ENCODE measurements at places on chromosomes 5 and 9.

GRCh38 chr5:1726956-1727355 is 72.7 kb downstream of the MRPL36 start:
- no peak for DNase-seq

DNA sequence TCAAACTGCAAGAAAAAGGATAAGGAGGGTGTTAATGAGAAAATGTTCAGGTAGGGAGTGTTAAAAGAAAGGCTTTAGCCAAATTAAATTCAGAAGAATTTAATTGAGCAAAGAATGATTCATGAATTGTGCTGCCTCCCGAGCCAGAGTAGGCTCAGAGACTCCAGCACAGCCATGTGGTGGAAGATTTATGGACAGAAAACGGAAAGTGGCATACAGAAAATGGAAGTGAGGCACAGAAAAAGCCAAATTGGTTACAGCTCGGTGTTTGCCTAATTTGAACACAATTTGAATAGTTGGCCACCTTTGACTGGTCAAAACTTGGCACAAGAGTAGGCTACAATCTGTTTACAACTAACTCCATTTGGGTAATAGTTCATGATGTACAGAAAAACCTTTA is 9.6 kb upstream of the SLC30A5 start:
- no peak for DNase-seq

GRCh38 chr9:97811533-97812246 is 41.3 kb upstream of the FOXE1 start:
- no peak for DNase-seq

DNA sequence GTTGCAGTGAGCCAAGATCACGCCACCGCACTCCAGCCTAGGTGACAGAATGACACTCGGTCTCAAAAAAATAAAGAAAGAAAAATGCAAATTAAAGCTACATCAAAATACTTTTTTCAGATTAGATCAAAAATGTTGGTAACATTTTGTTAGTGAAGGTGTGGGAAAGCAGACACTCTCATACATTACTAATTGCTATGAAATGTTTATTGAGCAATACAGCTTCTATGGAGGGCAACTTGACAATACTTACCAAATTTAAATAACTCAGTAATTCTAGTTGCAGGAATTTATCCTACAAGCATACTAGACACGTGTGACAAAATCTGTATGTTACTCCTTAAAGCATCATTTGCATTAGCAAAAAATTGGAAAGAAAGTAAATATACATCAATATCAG is 4.1 kb downstream of the TRIM23 start:
- no peak for DNase-seq

- no peak for DNase-seq
These were observed 143.3 kb downstream of the RAPGEF6 start for GRCh38 chr5:131491749-131492148.

DNA sequence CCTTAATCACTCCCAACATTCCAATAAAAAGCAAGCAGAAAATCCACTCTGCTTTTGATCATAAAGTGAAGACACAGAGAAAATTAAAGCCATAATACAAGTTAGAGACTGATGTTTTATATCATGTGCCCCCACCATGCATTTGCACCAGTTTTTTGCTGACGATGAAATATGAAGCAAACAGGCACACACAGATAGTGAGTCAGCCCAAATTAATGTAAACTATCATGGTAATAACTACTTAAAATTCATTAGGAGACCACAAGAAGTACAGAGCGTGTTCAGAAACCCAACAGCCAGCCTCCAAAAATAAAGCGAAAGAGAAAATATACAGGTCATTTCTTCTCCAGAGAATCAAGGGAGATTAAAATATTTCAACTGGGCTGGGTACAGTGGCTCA is 46.4 kb upstream of the KDM4C start:
- DNase-seq: no peak

DNA sequence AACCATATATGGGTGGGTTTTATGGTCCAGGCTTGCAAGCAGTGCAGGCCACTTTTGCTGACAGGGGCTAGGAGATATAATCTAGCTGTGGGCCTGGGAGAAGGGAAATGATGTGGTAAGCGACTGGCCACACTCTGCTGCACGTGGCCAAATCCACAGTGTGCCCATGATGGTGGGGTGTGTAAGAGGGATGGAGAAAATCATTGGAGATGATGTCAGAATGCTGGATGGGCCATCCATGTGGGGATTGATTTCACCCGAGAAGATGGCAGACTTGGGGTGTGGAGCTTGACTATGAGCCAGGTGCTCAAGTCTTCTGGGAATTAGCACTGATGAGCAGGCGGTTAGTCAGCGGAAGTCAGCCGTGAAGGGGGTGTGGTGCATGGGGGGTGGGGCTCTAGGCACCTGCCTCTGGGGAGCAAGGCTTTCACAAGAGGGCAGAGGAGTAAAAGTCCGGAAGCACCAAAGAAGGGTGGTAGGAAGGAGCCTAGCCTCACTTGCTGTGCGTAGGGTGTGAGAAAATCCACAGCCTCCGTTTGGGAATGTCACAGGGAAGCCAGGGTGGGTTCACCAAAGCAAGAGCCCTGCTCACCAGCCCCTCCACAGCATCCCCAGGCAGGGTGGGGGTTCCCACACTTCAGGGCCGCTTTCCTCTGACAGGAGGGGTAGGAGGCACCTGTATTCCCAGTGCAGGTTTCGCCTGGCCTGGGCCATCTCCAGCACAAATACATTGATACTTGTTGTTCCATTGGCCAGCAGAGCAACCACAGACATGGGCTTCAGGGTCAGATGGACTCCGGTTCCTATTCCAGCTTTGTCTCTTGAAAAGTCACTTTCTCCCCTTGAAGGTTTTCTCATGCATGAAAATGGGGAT is 44.5 kb upstream of the ANGPTL2 start:
- DNase-seq: peak; percentile 43

DNA sequence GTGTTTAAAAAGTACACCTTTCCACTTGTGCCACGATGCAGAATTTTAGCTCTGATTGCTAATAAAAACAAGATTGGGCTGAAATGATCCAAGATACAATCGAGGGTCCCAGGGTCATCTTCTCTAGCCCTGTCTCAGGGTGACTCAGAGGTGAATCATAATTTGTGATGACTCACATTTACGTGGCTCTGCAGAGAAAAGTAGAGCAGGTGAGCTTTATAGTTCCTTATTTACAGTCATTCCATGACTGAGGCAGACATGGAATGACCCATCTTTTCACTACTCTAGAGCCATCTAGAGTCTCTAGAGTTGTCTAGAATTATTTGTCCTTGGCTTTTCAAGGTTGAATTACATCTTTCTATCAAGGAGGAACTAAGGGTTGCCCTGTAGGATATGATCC is 155.2 kb downstream of the GAS1 start:
- DNase-seq: peak; percentile 4

DNA sequence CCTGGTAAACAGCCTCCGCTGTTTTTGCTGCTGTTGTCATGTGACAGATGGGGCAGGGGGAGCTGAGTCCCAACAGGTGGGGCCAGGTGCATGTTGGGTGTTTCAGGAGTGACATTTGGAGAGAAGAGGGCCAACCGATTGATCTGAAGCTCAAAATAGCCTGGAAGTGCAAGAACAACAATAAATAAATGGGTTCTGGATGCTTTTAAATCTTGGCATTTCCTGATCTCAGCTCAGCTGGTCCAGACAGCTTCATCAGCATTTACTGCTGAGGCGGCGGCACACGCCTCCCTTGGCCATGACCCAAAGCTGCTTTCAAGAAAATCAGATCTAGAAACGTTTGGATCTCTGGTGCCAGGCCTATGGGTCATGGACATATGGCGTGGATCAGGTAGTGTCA is 70.5 kb downstream of the PPARGC1B start:
- DNase-seq: peak; percentile 25

DNA sequence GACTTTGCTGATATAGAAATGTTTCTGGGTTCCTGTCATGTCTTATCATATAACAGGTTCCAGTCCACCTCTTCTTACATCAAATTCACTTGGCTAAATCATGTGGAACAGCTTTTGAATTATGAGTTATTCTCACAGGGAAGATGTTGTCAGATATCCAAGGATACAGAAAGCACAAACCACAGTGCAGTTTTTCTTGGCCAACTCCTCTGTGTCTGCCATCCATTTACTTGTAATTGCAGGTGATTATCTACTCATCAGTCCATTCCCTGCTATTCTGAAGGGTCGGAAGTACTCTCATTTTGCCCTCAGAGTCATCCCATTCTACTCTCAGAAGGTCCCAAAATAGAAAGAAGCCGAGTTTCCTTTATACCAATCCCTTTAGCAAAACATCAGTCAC is 10.0 kb downstream of the MARCHF11 start:
- DNase-seq: no peak

DNA sequence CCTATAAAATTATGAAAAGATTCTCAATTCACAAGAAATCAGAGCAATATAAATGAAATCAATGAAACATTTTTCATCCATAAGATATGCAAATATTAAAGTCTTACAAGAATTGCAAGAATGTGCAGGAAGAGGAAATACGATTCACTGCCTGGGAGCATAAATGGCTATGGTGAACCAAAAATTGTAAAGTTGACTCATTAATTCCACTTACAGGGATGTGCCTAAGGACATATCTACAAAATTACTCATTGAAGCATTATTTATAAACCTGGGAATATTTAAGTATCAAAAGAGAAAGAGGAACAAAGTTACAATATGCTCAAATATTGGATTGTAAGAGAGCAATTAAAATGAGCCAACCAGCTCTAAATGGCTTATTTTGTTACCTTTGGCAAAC is 6.9 kb upstream of the NIPSNAP3A start:
- DNase-seq: no peak

DNA sequence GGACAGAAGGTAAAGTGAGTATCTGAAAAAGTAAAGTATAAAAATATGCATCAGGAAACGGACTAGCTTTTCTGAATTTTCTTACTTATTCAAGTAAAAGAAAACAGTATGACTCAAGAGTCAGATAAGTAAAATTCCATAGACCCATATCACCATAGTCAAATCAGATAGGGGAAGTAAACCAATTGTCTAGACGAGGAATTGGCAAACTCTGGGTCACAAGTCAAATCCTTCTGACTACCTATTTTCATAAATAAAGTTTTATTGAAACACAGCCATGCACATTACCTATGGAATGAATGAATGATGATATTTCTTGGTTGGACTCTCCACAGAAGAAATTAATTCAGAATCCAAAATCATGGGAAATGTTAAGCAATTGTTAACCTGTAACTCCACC is 59.1 kb upstream of the TMC1 start:
- DNase-seq: no peak

DNA sequence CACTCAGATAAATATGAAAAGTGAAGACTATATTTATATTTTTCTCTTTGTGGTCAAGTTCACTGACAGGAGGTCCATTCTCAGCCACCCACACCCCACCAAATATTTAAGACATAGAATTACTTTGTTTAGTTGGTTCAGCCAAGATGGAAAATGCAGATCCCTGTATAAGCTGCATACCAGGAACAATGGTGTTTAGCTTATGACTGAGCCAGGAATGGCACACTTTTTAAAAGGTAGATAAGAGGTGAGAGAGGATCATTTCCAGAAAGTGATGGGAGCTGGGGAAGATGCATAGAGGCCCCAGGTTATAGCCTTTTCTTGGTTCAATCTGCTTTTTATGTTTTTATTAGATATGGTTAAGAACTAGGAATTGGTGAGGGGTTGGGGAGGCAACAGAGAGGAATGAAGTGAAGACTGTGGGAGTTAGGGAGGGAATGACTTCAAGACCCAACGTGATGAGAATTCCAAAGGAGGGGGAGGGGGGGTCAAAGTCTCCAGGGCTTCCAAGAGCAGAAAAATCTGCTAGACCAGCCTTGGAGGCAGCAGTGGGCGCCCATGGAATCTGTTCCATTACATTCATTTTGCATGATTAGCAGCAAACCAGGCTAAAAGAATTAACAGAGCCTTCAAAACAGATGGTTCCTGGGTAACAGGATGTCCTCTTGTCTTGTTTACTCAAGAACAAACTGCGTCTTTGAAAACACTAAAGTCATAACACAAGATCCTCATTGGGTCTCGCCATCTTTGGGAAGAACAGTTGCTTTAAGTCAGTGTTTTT is 95.2 kb downstream of the FGF1 start:
- DNase-seq: no peak

DNA sequence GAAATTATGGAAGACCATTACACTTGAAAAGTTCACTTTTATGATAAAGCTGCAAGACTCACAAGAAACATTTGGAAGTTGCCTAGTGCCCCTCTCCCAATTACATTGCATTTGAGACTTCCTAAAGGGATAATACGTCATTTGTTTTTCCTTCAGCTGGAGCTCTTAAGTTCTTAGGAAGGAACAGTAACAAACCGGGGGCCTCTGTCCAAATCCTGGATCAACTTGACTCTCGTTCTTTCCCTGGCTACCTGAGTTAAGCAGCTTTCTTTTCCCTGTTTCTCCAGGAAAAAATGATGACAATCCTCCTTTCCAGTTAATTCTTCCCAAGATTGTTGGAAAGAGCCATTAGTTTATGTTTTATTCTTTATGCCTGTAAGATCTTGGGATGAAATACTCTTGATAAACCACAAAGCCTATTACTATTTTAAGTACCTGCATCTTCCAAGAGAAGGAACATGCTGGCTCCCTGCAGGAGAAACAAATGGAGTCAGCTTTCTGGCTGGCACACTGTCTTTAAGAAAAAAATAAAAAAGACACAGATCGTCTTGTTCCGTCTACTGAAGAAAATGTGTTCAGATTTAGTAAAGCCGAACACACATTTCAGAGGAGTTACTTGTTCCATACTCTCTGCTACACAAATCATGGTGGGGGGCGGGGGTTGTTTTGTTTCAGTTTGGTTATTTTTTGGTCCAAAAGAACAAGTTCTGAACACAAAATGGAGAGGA is 297.9 kb downstream of the EFNA5 start:
- no peak for DNase-seq

- DNase-seq: no peak
These were observed 163.8 kb upstream of the TBC1D2 start for GRCh38 chr9:98419260-98419603.

GRCh38 chr5:150611026-150611425 is 29.4 kb upstream of the SYNPO start:
- no peak for DNase-seq

- DNase-seq: peak; percentile 78
These were observed 238.4 kb downstream of the NR2F1-AS1 start for GRCh38 chr5:93342563-93343061.

GRCh38 chr9:72168075-72168474 is 18.8 kb downstream of the GDA start:
- DNase-seq: no peak

DNA sequence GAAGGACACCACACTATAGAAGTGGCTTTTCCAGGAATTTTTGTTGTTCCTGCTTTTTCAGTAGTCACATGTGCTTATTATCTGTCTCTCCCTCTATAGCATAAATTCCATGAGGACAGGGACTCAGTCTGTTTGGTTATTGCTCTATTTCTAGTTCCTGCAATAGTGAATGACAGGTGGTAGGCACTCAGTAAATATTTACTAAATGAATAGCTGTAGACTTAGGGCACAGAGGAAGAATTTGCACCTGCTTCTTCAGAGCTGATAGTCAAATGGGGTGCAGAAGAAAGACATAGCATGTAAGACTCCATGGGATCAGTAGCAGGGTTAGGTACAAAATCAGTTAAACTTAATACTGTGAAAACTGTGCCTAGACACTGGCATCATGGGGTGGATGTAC is 580.2 kb downstream of the CCDC171 start:
- DNase-seq: peak; percentile 71

- no peak for DNase-seq
These were observed 73.9 kb upstream of the EFNA5 start for GRCh38 chr5:107744418-107745330.

GRCh38 chr5:131821221-131821620 is 24.4 kb upstream of the FNIP1 start:
- no peak for DNase-seq

Measured in DMS53 (cell line).